ENCODE measurements at places on chromosomes 13 and 19.
A peak's percentile ranks its signal among the peaks of the same experiment; 100 is the strongest.

GRCh38 chr13:36919171-36919832, 736 bp downstream of the SMAD9 start:
- DNase-seq = peak; percentile 35

GRCh38 chr13:42420304-42420703, 148.4 kb downstream of the AKAP11 start:
- DNase-seq = no peak

GRCh38 chr19:44984005-44984404, 17.3 kb upstream of the RELB start:
- DNase-seq = no peak

- DNase-seq = peak; percentile 47
Observed at GRCh38 chr19:31316201-31316951, 32.9 kb downstream of the TSHZ3 start.

- no peak for DNase-seq
Observed at GRCh38 chr19:15412832-15413231, 6.0 kb downstream of the AKAP8L start.

DNA sequence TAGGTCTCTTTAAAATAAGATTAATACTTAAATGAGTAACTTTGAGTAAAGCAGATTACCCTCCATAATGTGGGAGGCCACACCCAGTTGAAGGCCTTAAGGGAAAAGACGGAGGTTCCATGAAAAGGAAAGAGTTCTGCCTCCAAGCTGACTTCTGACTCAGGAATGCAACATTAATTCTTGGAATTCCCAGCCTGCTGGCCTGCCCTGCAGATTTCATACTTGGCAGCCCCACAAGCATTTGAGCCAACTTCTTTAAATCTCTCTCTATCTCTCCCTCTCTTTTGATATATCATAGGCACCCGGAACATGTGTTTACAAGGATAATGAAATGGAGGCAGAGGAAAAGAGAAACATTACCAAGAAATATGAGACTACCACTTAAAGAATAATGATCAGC, 902.3 kb upstream of the MIR17HG start:
- DNase-seq = no peak

DNA sequence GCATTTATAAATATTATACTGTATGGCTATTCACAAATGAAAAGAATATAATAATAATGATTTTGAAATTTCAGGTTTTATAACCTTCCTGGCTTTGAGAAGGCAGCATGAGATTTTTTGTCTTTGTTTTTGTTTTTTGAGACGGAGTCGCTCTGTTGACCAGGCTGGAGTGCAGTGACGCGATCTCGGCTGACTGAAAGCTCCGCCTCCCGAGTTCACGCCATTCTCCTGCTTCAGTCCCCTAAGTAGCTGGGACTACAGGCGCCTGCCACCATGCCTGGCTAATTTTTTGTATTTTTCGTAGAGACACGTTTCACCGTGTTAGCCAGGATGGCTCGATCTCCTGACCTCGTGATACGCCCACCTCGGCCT, 64.1 kb downstream of the ZNF429 start:
- DNase-seq = peak; percentile 82

- DNase-seq = no peak
Observed at GRCh38 chr13:75685239-75685697, 49.1 kb downstream of the LMO7 start.
